ENCODE measurements at places on chromosomes 7 and 10. TPM values are rescaled to one million over a fixed set of nuclear protein-coding genes. Genes with fewer than 3 reads are reported as not detected.

DNA sequence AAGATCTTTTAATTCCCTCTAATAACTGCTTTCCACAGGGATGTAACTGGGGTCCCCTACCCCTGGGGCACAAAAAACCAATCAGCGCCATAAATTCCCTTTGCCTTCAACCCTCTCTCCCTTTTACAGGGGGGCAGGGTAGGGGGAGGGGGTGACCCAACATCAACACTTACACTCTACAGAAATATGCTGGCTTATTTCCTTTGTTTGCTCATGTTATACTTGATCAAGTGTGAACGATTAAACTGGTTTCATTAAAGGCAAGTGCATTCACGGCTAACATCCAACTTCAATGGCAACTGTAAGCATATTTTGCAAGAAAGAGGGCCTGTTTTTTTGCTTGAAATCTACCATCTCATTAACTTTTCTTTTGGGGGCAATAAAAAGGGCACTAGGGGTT is 2.9 kb downstream of the CTBP2 start:
- no peaks in the 10 kb centered on the region for H3K36me3 ChIP-seq
- peaks cover 70% of the 10 kb centered on the region for H3K27me3 ChIP-seq
- H3K4me3 ChIP-seq: no peak overlapping the region
- H3K4me1 ChIP-seq: peaks cover 3% of the 10 kb centered on the region
- no peak for DNase-seq

DNA sequence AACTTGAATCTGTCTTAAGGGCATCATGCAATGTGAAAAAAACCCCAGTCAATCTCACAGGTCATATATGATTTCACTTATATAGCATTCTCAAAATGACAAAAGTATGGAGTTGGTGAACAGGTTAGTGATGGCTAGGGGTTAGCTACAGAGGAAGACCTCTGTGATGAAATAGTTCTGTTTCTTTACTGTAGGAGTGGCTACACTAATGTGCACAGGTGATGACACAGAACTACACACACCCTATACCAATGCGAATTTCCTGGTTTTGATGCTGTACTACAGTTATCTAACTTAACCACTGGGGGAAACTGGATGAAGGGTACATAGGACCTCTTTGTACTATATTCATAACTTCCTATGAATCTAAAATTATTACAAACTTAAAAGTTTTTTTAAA is 541.8 kb downstream of the PARD3 start:
- DNase-seq: no peak
- H3K4me3 ChIP-seq: no peak overlapping the region
- H3K27ac ChIP-seq: no peak overlapping the region
- no peaks in the 10 kb centered on the region for H3K27me3 ChIP-seq

Gene AZGP1
- not detected for total RNA-seq

- H3K27ac ChIP-seq: no peak overlapping the region
- H3K4me1 ChIP-seq: peaks cover 41% of the 10 kb centered on the region
- no peaks in the 10 kb centered on the region for H3K27me3 ChIP-seq
- no peak for DNase-seq
These were observed 1.4 kb downstream of the PDSS1 start for GRCh38 chr10:26698909-26699308.

DNA sequence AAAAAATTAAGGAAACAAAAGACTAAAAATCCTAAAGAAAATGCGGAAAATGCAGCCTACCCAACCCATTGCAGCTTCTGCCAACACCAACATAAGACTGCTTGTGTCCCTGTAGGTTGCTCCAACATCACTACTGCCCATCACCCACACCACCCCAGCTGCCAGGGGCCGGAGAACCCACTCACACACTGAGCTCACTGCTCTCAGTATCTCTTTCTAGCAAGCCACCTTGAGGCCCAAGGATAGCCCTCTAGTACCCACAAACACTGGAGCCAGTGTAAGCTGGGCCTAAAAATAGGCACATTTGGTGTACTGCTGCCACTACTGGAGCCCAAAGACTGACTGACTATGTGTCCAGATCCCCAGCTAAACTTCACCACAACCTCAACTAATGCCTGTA is 67.3 kb downstream of the MEST start:
- peaks cover 5% of the 10 kb centered on the region for H3K36me3 ChIP-seq
- DNase-seq: no peak
- no peak overlapping the region for H3K27ac ChIP-seq
- no peak overlapping the region for H3K4me3 ChIP-seq

- no peak for DNase-seq
- no peaks in the 10 kb centered on the region for H3K4me1 ChIP-seq
- no peak overlapping the region for H3K4me3 ChIP-seq
- H3K27ac ChIP-seq: no peak overlapping the region
These were observed 318.1 kb downstream of the KCNMA1 start for GRCh38 chr10:77319557-77319956.

- peaks cover 23% of the 10 kb centered on the region for H3K4me1 ChIP-seq
- no peak overlapping the region for H3K4me3 ChIP-seq
- H3K27me3 ChIP-seq: no peaks in the 10 kb centered on the region
- no peaks in the 10 kb centered on the region for H3K36me3 ChIP-seq
- no peak overlapping the region for H3K27ac ChIP-seq
These were observed 119.6 kb downstream of the PRKAG2 start for GRCh38 chr7:151757274-151757673.

DNA sequence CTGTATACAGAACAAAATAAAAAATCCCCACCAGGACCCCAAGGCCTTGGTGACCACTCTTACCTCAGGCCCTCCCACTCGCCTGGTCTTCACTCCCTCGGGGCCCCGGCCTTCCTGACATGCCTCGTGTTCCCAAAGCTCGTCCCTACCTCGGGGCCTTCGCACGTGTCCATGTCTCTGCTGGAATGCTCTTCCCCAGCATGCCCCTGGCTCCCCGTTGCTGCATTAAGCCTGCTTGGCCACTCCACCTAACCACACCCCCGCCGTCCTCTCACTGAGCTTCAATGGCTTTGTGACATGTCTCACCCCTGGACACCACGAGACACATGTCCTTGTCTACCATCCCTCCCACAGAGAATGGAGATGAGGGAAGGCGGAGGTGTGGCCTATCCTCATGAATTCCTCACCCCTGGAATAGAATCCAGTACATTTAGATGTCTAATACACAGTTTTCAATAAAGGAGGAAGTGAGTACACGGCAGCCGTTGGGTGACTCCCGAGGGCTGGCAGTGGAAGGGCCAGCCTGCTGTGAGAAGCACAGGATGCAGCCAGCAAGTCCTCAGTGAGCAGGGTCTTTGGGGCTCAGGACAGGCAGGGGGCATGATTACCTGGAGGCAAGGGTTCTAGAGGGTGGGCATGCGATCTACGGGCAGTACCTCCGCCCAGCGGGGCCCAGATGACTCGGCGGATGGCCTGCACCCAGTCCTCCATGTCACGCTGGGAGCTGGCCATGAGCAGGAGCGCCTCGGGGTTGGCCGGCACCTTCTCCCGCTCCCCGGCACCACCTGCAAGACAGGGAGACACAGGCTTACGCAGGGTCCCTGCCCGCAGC is 125.7 kb downstream of the ARHGAP22 start:
- H3K4me1 ChIP-seq: no peaks in the 10 kb centered on the region
- no peak overlapping the region for H3K27ac ChIP-seq
- DNase-seq: peak; percentile 31
- peaks cover 64% of the 10 kb centered on the region for H3K27me3 ChIP-seq
- no peak overlapping the region for H3K4me3 ChIP-seq

GRCh38 chr7:94276795-94277194 is 117.9 kb upstream of the COL1A2 start:
- H3K27ac ChIP-seq: no peak overlapping the region
- H3K4me3 ChIP-seq: no peak overlapping the region
- H3K4me1 ChIP-seq: no peaks in the 10 kb centered on the region
- no peak for DNase-seq
- no peaks in the 10 kb centered on the region for H3K36me3 ChIP-seq
- peaks cover 2% of the 10 kb centered on the region for H3K27me3 ChIP-seq

DNA sequence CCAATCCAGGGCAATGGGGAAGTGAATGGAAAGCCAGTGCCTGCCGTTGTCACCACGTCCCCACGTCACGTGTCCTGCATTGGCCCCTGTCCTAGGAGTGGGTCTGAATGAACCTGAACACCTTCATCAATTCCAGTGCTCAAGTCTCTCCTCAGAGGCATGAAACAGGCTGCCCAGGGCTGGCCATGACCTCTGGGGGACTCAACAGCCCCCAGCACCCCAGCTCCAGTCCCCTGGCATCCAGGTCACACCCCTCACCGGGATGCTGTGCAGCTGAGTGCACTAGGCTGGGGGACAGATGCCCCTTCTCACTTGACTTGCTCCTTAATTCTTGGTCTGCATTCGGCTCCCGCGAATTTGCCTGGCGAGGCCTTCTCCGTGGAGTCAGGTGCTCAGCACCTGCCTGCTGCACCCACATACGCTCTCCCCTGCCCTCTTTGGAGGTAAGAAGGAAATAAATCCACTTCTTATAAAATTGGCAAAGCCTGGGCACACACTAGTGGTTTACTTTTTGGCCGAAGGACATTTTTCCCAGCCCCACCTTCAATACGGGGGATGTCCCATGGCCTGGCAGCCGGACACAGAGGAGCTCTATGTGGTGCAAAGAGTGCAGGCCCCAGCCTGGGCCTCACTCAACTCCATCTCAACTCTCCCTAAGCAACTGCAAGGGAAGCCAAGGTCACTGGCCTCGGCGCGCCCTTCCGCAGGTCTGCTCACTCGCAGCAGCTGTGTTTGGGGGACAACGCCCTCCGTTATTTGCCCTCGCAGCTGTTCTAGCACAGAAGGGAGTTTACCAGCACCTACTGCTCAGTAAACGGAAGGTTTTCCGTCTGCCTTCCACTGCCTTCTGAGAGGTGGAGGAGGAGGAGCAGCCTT is 77.6 kb upstream of the SHH start:
- DNase-seq: no peak
- no peaks in the 10 kb centered on the region for H3K36me3 ChIP-seq
- no peaks in the 10 kb centered on the region for H3K4me1 ChIP-seq
- H3K27ac ChIP-seq: no peak overlapping the region

- no peak overlapping the region for H3K4me3 ChIP-seq
- H3K4me1 ChIP-seq: no peaks in the 10 kb centered on the region
- H3K36me3 ChIP-seq: no peaks in the 10 kb centered on the region
These were observed 14.1 kb upstream of the NDUFA5 start for GRCh38 chr7:123571684-123572083.

Gene AGAP3
- 30.0 TPM for total RNA-seq

DNA sequence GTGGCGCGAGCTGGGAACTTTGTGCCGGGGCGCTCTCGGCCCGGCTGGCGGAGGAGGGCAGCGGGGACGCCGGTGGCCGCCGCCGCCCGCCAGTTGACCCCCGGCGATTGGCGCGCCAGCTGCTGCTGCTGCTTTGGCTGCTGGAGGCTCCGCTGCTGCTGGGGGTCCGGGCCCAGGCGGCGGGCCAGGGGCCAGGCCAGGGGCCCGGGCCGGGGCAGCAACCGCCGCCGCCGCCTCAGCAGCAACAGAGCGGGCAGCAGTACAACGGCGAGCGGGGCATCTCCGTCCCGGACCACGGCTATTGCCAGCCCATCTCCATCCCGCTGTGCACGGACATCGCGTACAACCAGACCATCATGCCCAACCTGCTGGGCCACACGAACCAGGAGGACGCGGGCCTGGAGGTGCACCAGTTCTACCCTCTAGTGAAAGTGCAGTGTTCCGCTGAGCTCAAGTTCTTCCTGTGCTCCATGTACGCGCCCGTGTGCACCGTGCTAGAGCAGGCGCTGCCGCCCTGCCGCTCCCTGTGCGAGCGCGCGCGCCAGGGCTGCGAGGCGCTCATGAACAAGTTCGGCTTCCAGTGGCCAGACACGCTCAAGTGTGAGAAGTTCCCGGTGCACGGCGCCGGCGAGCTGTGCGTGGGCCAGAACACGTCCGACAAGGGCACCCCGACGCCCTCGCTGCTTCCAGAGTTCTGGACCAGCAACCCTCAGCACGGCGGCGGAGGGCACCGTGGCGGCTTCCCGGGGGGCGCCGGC is 870 bp downstream of the FZD1 start:
- peaks cover 61% of the 10 kb centered on the region for H3K27me3 ChIP-seq
- no peak overlapping the region for H3K27ac ChIP-seq
- no peak for DNase-seq
- peak overlapping the region; percentile 62 for H3K4me3 ChIP-seq
- no peaks in the 10 kb centered on the region for H3K36me3 ChIP-seq

Measured in activated CD8-positive, alpha-beta memory T cell treated with anti-CD3 and anti-CD28 coated beads, Interleukin-2, amount 10 ng/mL, durations not matched to agents 7 days and 5 days (primary cell).